Fibroblast of skin of right biceps (primary cell): ENCODE measurements at places on chromosomes 11 and 22.

DNA sequence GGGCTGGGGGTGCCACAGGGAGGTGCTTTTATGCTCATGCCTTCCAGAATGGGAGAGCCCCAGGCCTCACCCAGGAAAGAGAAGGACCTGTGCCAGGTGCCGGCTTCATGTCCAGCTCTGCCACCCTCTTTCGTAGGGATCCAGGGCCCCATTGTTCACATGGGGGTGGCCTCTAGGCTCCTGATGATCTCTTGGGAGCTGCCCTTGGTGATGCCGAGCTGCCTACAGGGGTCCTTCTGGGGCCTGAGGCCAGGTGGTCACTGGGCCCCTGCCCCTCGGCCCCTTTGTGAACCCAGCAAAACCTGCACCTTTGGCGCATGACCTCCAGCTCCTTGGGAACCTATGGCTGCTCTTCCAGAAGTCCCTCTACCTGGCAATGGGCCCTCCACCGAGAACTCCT, 41.4 kb upstream of the SMIM38 start:
- DNase-seq, result no peak

GRCh38 chr11:11173316-11174025, 179.6 kb downstream of the CSNK2A3 start:
- DNase-seq, result no peak

GRCh38 chr11:57299150-57299737, 25.5 kb downstream of the TNKS1BP1 start:
- no peak for DNase-seq

DNA sequence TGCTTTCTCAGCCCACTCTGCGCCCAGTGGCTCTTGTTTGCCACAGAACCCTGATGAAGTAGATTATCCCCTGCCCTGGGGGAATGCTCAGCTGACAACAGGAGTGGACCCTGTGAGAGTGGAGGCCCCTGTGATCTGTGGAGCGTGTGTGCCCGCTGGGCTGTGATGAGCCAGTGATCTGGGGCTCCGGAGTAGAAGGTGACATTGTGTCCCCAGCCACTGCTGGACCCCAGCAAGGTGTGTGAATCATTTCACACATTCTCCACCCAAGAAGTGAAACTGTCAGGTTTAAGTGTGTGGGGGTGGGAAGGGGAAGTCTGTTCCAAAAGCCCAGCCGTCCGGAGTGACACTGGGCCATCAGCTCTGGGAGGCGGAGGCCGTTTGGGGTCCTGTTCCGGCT, 33.1 kb upstream of the GRAMD4 start:
- no peak for DNase-seq

GRCh38 chr11:78954261-78954660, 379.6 kb upstream of the NARS2 start:
- DNase-seq, result no peak

GRCh38 chr11:69211540-69211919, 55.8 kb downstream of the SMIM38 start:
- DNase-seq, result no peak

DNA sequence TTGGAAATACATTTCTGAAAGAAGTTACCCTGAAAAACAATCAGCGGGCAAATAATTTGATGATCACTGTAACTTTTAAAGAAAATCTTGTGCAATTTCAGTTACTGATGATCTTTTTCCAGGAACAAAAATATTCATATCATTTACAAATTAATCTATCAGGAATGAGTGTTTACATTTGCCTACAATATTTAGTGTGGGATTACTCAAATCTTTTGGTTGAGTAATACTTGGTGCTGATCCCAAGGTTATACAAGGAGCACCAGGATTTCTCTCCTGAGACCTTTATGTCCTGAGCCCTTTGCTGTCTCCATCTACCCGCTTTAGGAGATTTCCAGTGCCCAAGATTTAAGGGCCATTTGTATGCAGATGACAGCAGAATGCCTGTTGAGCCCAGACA, 116.1 kb downstream of the ATXN10 start:
- DNase-seq, result no peak

DNA sequence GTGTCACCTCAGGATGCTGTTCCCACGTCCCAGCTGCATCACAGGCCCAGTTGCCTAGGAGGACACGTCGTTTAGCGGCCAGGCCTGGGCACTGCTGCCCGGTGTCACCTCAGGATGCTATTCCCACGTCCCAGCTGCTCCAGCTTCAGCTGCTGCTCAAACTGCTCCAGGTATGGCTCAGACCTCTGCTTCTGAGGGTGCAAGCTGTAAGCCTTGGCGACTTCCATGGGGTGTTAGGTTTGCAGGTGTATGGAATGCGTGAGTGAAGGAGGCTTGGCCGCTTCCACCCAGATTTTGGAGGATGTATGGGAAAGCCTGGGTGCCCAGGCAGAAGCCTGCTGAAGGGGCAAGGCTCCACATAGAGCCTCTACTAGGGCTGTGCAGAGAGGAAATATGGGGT, 205.3 kb upstream of the B3GAT1 start:
- DNase-seq, result no peak

DNA sequence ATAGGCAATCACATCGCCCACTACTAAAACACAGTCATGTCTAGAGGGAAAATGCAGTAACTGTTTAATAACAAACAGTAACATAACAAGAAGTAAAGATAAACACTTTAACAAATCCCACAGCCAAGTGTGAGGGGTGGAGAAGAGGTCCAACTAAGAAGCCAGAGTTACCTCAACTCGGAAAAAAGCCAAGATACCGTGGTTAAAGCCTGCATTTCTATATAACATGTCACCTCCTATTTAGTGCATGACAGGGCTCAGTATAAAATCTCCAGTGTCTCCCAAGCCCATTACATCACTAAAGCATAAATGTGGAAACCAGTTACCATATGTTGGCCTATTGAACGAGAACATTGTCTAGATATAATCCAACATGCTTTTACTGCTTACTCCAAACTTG, 281.7 kb downstream of the LRRC4C start:
- DNase-seq, result peak; percentile 66

GRCh38 chr22:36328635-36329253, 59.0 kb downstream of the MYH9 start:
- peak; percentile 88 for DNase-seq

DNA sequence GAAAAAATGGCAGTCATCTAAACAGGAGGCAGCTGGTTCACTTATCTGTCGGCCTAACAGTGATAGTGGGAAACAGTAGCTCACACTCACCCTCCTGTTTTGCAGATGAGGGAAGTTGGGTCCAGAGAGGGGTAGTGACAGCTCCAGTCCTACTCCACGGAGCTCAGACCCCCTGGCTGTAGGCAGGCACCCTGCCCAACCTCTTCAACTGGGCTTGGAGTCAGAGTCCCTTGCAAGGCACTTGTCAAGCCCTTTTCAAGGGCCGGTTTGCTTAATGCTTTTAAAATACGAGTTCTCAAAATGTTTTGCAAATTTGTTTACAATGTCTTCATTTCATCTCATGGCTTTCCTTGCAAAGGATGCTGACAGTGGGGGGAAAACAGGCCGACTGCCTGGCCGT, 75.1 kb downstream of the BMAL1 start:
- DNase-seq, result no peak

DNA sequence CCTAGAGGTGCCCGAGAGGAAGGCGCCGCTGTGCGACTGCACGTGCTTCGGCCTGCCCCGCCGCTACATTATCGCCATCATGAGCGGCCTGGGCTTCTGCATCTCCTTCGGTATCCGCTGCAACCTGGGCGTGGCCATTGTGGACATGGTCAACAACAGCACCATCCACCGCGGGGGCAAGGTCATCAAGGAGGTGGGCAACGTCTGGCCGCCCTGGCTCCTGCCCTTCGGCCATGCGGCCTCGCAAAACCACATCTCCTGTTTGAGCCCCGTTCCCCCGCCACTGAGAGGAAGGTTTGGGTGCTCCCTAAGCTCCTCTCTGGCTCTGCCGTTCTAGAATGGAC, 3.4 kb downstream of the SLC17A6 start:
- no peak for DNase-seq

DNA sequence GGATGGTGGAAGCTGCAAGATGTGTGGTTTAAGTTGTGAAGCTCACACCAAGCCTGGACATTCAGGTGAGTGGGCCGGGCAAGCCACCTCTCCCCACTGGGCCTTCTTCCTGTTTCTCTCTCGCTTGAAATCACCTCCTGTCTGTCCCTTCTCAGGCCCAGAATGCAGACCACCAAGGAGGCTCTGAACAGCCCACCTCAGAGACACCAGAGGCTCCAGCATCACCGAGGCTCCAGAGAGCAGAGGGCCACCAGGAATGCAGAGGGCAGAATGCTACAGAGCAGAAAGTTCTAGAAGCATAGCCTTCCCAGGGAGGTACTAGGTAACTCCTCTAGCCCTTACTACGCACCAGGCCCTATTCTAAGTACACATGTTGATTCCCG, 14.8 kb upstream of the IL2RB start:
- no peak for DNase-seq

DNA sequence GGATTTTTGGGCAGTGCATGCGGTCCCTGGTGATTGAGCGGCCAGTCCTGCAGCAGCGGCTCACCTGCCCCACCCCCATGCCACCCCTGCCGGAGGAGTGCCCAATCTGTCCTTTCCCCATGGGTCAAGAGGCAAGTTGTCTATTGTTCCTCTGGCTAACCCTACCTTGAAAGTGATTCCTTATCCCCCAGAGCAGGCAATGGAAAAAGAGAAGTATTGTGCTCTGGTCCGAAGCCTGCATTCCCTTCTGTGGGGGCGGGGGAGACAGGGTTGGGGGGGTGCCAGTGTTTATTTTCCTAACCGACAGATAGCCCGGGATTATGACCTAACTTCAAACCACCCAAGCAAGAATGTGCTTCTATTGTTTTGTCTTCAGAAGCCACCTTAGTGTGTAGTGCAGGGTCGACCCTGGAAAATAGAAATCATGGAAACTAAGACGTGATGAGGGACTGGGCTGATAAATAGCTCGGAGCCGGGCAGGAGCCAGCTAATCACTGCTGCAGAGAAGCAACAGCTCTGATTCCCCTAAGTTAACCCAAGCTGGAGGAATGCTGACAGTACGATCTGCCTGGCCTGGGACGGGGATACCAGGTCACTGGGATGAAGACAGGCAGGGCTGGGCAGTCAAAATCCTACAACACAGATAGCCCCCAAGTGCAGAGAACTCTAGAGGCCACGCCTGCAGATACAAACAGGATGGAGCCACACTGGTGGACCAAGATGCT, 38.7 kb upstream of the ATXN10 start:
- DNase-seq, result peak; percentile 16

GRCh38 chr11:118152552-118153471, at the start of gene SCN4B:
TSS of gene SCN4B (minus strand) at chr11:118152823. CDS start at chr11:118152673, 150 bp downstream.
- peak; percentile 55 for DNase-seq

- DNase-seq, result no peak
These were observed 78.8 kb downstream of the ST3GAL4 start for GRCh38 chr11:126433989-126434949.

GRCh38 chr22:20606041-20606783, 98.8 kb downstream of the MED15 start:
- peak; percentile 45 for DNase-seq

DNA sequence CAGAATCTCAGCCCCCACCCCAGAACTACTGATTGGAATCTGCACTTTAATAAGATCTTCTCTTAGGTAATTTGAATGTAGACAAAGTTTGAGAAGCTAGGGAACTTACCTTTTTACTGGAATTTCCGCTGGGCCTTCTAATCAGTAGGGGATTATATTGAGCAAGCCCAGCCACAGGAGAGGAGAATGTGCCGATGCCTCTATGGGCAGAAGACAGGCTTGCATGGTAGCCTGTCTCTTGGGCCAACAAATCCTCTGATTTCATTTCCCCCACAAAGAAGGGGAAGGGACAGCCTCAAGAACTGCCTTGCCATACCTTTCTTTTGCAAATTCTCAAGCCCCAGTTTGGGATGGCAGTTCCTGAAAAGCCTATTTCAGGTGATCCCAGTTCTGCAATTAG, 163.4 kb upstream of the BDNF start:
- DNase-seq, result no peak

GRCh38 chr11:70088735-70089250, 10.7 kb downstream of the ANO1 start:
- no peak for DNase-seq

DNA sequence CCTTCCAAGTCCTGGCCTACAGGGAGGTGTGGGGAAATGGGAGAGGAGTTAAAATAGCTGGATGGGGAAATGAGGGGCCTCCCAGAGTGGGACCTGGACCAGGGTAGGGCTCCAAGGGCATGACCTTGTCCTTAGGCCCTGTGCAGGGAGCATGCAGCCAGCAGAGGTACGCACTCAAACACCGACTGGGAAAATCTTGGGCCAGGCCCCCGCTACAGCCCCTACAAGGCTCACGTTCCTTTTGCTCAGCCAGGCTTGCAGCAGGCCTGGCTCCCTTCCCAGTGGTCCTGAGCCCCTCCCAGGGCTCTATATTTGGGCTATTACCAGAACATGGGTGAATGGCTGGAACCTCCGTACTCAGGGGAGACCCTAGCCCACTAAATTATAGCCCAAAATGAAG, 31.3 kb downstream of the LMO1 start:
- DNase-seq, result no peak

- DNase-seq, result peak; percentile 100
These were observed 4.8 kb upstream of the ELFN2 start for GRCh38 chr22:37431801-37432707.

DNA sequence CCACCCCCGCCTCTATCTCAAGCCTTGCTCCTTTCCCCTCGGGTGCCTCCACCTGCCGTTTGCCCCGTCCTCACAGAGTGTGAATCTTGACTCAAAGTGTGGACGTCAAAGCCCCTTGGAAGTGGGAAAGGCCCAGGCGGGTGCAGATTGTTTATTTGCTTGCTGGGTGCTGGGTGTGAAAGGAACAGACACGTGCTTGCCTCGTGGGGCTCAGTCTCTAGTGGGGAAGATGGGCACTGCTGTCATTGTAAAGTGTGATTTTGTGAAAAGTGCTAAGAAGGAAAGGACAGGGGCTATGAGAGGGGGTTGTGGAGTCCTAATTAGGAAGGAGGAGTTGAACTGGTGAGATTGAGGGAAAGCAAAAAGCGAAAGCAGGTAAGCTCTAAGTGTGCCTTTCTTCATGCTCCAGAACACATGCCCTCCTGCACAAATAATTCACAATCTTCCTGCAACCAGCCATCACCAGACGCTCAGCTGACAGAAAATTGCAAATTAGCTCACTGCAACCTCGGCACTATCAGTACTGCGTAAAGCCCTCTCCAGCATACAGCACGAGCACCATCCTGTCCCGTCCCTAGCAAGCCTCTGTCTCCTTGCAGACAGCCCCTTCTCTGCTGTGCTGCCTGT, 9.7 kb upstream of the GCAT start:
- DNase-seq, result no peak

- DNase-seq, result peak; percentile 29
These were observed 417.6 kb downstream of the AASDHPPT start for GRCh38 chr11:106495046-106495445.

DNA sequence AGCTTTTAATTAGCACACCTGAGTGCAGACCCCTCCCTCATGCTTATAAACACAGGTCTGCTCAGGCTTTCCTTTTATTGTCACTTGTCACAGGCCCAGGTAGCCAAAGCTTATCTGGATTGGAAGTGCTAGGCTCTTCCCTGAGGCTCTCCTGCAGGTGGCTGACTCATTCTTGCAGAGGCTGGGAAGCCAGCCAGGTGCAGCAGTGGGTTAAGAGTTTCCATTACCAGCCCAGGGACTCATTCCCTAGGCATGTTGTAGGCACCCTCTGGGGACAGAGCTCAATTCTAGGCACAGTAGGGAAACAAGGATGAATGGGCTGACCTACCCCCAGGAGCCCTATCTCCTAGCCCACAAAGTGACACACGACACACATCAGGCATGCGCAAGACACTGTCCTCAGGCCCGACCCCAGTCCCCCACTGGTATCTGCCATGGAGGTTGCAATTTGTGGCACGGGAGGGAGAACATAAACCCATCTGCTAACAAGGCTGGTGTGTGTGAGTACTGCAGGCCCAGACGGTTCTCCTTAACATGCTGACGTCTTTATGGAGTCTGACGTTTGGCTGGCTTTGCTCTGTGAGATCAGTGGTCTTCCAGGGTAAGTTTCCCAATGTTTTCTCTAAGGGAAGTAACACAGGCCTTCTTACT, 94.2 kb downstream of the ABTB2 start:
- peak; percentile 87 for DNase-seq
